ENCODE measurements at places on chromosomes 7 and 10.

- DNase-seq, result no peak
These were observed 908 bp downstream of the NOM1 start for GRCh38 chr7:156950381-156950858.

GRCh38 chr7:104914421-104914820 is 99.6 kb upstream of the KMT2E start:
- no peak for DNase-seq

DNA sequence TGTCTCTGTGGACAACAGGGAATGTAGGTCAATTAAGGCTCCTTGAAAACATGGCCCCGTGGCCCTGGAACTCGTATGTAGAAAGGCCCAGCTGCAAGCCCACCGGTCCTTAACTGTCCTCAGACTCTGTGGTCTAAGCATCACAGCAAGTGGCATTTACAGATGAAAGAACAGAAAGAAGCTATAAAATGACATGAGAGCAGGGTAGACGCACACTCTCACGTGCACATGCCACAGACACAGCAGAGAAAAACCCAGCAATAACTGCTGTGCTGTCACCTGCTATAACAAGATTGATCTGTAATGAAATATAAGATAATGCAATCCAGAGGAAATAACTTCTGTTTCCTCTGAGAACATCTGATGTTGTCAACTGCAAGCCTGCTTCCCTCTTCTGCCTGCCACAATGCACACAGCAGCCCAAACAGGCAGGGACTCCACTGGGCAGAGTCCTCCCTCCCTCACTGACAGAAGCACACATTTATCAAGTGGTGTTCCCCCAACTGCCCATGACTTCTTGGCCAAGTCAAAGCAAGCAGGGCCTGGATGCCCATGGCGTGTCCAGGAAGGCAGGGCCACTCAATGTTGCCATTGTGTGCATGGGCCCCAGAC is 63.9 kb downstream of the GFRA1 start:
- no peak for DNase-seq

DNA sequence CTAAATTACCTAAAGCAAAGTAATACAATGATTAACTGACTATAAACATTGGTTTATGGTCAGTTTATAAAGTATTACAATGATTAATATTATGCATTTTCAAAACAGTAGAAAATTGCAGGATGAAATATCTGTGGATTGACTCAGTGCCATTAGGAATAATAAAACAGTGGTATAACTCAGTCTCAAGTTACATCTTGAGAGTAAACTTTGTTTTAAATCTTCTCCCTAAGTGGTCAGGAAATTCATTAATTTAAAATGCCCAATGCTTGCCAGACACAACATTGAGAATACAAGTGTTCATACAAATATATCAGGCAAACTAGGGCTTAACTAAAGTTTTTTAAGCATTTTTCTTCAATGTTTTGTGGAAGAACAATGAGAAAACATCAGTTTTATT is 257.8 kb downstream of the ETV1 start:
- DNase-seq, result no peak

DNA sequence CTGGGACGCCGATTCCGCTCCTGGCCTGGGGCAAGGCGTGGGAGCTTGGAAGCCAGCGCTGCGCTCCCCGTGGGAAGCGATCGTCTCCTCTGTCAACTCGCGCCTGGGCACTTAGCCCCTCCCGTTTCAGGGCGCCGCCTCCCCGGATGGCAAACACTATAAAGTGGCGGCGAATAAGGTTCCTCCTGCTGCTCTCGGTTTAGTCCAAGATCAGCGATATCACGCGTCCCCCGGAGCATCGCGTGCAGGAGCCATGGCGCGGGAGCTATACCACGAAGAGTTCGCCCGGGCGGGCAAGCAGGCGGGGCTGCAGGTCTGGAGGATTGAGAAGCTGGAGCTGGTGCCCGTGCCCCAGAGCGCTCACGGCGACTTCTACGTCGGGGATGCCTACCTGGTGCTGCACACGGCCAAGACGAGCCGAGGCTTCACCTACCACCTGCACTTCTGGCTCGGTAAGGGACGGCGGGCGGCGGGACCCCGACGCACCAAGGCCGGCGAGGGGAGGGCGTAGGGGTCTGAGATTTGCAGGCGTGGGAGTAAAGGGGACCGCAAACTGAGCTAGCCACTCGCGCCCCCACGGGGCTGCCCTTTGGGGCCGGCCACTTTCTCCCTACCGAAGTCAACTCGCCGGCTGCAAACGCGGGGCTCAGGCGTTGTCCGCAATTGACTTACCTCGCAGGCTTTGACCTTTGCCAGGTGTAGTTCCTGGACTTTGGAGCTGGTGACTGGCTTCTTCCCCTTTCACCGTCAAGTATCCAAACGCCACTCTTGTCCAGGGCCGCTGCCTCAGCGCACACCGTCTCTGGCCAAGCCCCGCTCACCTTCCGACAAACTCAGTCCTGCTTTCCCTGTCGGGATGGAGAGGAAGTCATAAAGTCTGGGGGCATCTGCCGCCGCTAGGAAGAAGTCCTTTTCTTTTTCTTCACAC is at the start of gene SCIN:
Gene SCIN (plus strand): TSS at position 187 of the 928 bp plus-strand sequence. CDS start 67 bp downstream, at position 254.
- DNase-seq, result peak; percentile 55

- DNase-seq, result peak; percentile 22
These were observed 74.5 kb upstream of the VKORC1L1 start for GRCh38 chr7:65798111-65799075.

GRCh38 chr7:46218461-46219200 is 297.6 kb upstream of the IGFBP3 start:
- no peak for DNase-seq

DNA sequence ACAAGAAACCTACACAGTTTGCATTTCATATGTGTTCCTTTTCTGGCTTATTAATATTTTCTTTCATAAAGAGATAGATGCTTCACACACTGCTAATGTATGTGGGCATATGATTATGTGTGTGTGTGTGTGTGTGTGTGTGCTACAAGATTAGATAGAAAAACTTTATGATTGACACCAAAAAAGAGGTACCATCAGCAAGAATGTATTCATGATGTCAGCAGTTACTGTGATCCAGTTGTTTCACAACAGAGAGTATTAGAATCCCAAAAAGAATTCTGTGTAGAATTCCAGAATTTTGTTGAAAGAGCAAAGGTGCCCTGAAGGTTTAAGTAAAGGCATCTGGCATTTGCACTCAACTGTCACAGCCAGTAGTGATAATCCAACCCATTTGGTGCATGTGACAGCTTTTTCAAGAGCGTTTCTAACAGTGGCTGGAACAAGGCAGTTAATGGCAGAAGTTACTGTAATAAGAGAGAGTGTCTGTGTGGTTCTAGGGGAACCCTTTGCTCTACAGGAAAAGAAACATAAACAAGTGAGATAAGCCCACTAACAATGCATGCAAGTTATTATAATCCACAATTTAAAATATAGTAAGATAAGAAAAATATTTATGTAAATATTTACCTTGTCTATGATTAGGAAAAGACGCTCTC is 16.6 kb downstream of the RELN start:
- DNase-seq, result no peak

DNA sequence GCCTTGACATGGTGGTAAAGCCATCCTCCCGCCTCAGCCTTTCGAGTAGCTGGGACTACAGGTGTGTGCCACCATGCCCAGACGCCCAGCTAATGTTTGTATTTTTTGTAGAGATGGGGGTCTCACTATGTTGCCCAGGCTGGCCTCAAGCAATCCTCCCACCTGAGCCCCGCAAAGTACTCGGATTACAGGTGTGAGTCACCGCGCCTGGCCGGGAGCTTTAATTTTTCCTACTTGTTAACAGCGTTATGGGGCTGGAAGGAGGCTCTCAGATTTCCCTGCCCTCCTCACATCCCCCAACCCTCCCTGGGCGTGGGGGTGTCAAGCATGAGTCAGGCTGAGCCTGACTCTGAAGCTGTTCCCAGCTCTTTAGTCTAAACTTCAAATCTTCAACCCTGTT is 8.3 kb downstream of the ALKBH4 start:
- no peak for DNase-seq

DNA sequence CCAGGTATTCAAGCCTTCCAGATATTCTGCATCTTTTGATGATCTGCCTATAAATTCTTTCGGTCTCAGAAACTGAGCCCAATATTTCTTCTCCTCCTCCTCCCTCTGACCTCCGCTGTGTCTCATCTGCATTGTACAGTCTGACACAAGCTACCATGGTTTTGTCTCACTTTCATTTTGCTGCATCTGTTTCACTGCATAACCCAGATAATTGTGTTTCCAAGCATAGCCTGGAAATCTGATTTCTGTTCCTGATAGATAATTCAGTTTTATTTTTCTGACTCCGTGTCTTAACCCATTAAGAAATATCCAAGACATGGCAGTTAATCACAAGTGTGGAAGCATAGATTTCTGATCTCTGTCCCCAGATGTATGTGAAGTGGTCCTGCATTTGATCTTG is 374.2 kb upstream of the SEMA3A start:
- no peak for DNase-seq

GRCh38 chr10:43120929-43121314 is 17.3 kb upstream of the CSGALNACT2 start:
- DNase-seq, result peak; percentile 84

DNA sequence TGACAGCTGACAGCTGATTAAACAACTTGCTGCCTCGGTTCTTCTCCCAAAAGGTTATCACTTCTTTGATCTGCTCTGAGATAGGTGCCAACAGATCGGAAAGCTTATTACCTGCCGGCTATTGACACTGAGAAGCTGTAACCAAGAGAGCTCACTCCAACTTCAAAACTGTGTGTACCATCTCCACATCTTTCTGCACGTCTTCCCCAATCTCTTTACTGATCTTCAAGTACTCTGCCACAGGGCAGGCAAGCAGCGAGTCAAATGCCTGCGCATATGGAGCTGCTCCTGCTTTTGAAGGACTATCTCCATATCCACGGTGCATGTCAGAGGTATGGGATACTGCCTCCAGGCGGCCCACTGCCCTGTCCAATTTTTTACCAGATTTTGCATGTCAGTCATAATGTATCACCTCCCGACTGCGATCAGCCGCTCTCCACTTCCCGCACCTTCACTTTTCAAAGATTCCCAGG is 352 bp upstream of the ZNF485 start:
- DNase-seq, result no peak

DNA sequence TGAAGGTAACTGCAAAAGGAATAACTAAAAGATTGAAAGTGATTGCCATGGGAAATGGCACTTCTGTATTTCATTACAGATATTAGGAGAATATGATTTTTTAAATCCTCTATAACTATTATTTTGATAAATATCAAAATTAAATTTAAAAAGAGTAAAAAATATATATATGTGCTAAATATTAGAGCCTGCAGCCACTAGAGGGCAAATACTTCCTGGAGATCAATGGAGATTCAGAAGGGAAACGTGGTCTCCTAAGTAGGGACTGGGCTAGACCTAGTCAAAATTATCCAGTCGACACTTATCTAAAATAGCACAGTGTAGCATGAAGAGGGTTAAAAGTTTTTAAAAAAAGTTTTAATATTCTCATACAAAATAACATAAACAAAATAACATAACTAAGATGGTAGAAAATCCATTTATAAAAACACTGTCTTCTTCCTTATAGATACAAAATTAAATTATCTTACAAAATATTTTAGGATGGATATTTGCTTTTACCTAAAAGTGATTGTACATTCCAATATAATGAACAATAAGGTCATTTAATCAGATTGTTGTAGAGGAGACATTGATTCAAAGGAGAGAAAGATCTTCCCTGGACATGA is 434.3 kb downstream of the MDFIC start:
- no peak for DNase-seq

- DNase-seq, result no peak
These were observed 108.6 kb downstream of the PPP1R3A start for GRCh38 chr7:113810080-113810744.

DNA sequence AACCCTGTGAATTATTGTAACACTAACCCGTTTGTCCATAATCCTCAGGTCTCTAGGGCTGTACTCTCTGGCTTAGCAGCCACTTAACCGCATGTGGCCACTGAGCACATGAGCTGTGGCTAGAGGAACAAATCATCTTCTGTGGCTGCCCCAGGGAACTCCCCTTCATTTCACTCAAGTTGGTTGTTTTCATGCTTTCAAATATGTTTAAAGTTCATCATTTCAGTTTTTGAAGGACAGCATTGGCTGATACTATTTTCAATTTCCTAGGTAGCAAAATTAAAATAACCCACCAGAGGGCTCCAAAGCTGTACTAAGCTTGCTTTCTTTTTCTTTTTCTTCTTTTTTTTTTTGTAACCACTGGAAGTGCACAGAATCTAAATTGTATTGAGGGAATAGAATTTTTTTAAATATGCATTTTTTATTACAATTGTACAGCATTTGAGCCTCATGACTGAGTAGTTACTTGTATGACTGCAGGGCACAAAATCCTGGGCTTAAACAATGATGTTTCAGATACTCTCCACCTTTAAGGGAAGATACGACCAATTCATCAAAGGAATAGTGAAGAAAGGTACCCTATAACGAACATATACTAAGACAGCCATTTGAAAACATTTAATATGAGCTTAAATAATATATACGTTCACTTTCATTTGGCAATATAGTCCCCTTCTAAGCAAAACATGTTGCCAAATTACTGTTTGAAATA is 38.6 kb downstream of the MRC1 start:
- no peak for DNase-seq

DNA sequence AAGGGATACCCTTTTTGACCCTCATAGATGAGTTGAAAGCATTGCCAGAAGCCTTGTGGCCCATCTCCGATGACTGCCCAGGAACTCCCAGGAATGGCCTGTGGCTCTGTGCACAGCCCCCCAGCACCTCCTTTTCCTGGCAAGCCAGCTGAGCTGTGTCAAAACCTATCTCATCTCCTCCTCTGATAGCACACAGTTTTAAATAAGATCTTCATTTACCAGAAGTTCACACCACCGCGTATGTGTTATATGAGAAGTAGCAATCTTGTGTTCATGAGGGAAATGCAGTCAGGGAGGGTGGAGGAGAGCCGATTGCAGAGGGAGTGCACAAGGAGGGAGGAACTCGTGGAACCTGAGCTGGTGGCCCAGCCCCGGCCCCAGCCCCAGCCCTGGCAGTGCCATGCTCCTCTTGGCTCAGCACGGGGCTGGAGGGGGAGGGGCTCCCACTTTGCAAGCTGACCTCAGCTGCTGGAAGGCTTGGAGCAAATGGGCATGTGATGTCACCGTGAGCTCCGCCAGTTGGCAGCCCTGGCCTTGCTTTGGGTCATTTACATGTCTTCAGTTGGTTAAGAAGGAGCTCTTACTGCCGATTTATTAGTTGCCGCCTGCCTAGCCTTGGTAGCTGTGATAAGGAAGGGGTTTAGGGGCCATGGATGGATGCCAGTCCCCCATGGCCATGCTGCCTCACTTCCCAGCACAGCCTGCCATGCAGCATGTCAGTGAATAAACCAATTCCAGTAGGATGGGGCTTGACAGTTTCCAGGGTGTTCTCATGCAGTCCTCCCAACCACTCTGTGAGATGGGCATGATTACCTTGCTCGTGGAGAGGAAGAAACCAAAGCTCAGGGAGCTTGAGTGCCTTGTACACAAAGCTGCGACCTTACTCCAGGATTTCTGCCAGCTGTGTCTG is 20.0 kb downstream of the UNC5B start:
- DNase-seq, result no peak

- no peak for DNase-seq
These were observed 1.9 kb downstream of the PON1 start for GRCh38 chr7:95322396-95322795.

GRCh38 chr10:87794285-87794684 is 23.7 kb downstream of the ATAD1 start:
- no peak for DNase-seq

Measured in activated naive CD4-positive, alpha-beta T cell treated with anti-CD3 and anti-CD28 coated beads, Interleukin-2, amount 10 ng/mL, durations not matched to agents 7 days and 5 days (primary cell).